ENCODE measurements at places on chromosomes 3 and 15. TPM values are rescaled to one million over a fixed set of nuclear protein-coding genes. Genes with fewer than 3 reads are reported as not detected.

The SNX22 gene
- not detected for total RNA-seq

DNA sequence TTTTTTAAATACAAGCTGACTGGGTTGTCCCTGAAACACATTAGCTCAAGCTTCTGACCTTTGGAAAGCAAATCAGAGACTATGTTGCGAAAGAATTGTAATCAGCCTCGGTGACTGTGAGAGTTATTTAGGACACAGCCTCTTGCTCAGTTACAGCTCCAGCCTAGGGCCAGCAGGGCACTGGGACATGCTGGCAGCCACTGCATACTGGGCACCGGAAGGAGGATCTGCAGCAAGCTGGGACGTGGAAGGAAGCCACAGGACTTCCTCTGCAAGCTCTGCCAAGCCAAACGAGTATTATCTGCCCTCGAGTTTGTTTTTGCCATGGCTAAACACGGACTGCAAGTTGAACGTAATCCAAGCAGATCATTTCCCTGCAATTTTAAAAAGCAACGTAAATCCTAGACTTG, 24.4 kb upstream of the COPG1 start:
- DNase-seq, result peak; percentile 72

GRCh38 chr15:85457392-85457968, 77.1 kb downstream of the AKAP13 start:
- no peak for DNase-seq

- peak; percentile 47 for DNase-seq
Observed at GRCh38 chr3:4825436-4826236, 153.6 kb upstream of the BHLHE40 start.

The CATSPER2 gene
- total RNA-seq, result 0.51 TPM

DNA sequence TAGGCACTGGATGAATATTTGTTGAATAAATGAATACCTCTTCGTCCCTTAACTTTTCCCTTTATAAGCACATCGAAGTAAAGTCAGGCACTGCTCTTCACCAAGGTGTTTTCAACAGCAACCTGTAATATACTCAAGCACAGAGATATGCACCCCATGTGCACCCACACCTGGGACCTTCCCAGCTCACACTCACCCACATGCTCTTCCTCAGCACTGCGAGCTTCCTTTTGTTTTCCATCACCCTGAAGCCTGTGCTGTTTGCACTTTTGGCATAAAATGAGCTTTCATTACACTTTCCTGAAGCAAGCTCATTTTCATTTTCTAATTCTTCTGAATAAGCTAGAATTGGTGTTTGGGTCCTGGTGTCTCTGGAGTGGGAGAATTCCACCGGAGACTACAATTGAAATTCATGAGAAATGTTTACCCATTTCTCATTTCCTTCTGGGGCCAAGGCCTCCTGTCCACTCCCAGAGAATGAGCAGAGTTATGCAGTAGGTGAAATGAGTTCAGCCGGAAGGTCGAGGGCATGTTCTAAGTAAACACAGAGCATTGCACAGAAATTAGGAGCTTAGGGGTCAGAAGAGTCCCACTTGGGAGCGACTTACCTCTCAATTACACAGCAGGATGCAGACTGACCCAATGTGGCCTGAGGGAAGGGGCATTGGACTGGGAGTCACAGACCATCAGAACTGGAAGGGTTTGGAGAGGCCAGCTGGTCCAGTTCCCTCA, 15.0 kb downstream of the MASP1 start:
- DNase-seq, result no peak

GRCh38 chr15:76183930-76184649, 124.3 kb downstream of the TMEM266 start:
- no peak for DNase-seq

DNA sequence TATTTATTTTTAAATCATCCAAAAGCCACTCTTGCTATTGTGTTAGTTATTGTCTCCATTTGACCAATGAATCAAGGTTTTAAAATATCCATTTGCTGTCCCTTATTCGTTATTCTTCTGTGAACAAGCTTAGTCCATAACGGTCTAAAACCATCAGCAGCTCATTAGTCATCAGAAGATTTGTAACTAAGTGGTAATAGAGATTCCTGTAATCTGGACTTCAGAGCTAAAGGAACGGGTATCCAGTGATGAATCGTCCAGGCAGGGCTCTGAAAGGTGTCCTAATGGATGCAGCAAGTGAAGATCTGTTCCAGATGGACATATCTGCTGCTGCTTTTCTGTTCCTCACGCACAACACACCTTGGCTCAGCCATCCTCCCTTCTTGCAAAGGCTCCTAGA, 362.7 kb upstream of the CFAP20DC start:
- DNase-seq, result no peak

DNA sequence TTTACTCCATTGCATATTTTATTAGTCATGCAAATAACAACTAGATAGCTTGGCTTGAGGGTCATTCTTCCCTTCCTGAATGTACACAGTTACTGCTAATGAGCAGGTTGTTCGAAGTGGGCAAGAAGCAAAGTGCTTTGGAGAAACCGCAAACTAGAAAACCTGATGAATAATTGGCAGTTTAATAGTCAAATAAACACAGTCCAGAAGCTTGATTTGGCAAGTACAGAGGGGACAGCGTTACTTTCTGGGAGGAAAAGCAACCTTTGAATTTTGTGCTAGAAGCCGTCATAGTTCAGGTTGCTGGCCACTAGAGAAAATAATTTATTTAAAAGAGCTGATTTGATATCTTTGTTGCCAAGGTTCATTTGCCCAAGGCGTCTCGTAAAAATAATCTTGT, 94.9 kb downstream of the MFSD1 start:
- DNase-seq, result no peak

- DNase-seq, result no peak
Observed at GRCh38 chr3:133887074-133887802, 8.4 kb downstream of the RAB6B start.

GRCh38 chr3:104582092-104582491, 784.6 kb upstream of the ALCAM start:
- no peak for DNase-seq

The CPLX3 gene
- not detected for total RNA-seq

- DNase-seq, result no peak
Observed at GRCh38 chr3:183487896-183488295, 59.5 kb upstream of the MCF2L2 start.

GRCh38 chr15:65993236-65993635, 123.9 kb downstream of the RAB11A start:
- DNase-seq, result no peak

DNA sequence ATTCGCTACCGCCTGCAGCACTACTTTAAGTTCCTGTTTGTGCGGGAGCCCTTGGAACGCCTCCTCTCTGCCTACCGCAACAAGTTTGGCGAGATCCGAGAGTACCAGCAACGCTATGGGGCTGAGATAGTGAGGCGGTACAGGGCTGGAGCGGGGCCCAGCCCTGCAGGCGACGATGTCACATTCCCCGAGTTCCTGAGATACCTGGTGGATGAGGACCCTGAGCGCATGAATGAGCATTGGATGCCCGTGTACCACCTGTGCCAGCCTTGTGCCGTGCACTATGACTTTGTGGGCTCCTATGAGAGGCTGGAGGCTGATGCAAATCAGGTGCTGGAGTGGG, 995 bp downstream of the CHST14 start:
- DNase-seq, result no peak

DNA sequence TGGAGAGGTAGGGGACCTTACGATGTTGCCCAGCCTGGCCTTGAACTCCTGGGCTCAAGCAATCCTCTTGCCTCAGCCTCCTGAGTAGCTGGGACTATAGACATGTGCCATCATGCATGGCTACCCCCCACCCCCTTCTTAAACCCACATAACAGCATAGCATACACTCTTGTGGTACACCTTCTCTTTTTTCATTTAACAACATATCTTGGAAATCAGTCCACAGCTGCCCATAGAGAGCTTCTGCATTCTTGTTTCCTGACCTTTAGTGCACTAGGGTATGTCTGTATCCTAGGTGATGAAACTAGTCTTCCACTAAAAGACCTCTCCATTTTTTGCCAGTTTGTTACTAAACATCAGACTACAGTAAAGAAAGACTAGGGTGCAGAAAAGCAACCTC, 33.0 kb downstream of the SLC28A1 start:
- no peak for DNase-seq

The ERICH6 gene
- total RNA-seq, result not detected

The SPESP1 gene
- 1.4 TPM for total RNA-seq

GRCh38 chr15:78392430-78392829, 45.6 kb upstream of the IREB2 start:
- DNase-seq, result no peak

DNA sequence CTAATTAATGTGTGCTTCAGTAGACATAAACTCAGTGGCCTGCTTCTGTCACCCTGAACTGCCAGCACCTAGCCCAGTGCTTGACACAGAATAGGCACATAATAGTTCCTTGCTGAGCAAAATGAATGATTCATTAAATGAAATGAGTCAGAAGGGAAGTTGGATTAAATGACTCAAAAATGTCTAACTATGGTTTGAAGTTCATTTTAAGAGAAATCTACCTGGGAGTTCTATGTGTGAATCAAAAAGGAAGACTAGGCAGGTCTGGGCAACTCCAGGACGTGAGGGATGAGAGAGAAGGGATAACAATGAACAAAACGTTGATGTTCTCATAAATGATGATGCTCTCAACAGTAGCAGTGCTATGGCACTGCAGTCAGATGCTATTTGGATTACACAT, 175.0 kb downstream of the CFAP20DC start:
- no peak for DNase-seq

DNA sequence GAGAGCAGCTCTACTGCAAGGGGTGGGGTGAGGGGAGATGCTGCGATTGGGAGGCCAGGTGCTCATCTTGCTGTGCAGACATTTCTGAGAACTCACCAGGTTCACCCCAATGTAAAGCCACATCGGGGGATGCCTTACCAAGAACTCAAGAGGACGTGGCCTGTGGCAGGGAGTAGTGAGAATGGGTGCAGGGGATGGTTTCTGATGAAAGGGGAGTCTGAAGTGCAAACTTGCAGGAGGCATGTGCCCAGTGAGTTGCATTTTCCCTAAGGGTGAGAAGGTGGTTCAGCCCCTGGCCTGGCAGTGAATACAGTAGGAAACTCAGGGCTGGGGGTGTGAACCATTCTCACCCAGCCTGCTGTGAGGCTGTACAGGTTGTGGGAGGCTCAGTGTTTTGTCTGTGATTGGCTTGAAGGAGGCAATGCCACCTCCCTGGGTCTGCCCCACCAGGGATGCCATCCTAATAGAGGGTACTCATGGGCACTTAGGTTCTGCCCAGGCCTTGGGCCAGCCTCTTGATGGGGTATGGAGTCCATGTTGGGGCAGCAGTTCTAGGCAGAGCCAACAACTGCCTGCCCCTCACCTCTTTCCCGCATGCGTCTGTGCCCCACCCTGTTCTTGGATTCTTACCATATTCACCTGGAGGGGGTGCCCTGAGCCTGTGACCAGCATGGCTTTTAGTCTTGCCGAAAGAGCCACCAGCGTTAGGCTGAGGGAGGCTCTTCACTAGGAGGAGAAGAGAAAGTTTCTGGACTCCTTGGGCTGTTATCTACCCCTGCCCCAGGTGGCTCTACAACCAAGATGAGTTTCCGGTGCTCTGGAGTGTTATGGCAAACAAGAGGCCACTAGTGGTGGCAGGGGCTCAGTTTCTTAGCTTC, 4.5 kb downstream of the HEMK1 start:
- DNase-seq, result no peak

The PFN2 gene
- 206 TPM for total RNA-seq

DNA sequence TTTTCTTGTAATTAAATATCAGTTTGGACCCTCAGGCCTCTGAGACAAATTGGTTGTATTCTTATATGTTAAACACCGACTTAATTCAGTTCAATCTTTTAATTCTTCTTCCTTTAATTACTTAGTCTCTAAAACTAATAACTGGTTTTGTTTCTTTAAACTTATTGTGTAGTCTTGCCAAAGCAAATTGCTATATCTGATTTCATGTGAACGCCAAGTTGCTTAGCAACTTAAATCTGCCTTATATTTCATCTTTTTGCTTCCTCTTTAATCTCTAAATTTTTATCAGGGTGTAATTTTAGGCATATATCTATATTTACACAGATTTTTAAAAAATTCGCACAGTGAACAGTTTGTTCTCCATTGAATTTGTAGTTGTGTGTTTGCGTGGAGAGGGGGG, 82.2 kb downstream of the CADM2 start:
- DNase-seq, result no peak

GRCh38 chr3:157335233-157336076, 101.2 kb upstream of the PTX3 start:
- DNase-seq, result no peak

The SLC24A5 gene
- total RNA-seq, result not detected

DNA sequence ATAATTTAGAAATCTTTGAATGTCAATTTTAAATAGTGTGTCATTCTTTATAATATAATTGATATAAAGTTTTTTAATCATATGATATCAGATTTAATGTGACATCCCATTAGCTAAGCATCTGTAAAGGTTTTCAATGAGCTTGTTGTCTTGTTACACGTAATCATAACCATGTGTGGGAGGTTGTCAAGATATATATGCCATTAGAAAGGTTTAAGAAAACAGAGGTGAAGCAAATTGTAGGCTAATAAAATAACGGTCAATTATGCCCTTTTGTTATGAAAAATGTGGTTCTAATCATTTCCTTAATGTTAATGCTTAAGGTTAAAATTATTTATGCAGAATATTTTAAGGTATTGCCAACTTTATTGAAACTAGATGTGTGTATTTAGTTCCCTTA, 56.3 kb downstream of the RSRC1 start:
- DNase-seq, result no peak

GRCh38 chr15:70269991-70270751, 172.5 kb upstream of the TLE3 start:
- DNase-seq, result no peak

DNA sequence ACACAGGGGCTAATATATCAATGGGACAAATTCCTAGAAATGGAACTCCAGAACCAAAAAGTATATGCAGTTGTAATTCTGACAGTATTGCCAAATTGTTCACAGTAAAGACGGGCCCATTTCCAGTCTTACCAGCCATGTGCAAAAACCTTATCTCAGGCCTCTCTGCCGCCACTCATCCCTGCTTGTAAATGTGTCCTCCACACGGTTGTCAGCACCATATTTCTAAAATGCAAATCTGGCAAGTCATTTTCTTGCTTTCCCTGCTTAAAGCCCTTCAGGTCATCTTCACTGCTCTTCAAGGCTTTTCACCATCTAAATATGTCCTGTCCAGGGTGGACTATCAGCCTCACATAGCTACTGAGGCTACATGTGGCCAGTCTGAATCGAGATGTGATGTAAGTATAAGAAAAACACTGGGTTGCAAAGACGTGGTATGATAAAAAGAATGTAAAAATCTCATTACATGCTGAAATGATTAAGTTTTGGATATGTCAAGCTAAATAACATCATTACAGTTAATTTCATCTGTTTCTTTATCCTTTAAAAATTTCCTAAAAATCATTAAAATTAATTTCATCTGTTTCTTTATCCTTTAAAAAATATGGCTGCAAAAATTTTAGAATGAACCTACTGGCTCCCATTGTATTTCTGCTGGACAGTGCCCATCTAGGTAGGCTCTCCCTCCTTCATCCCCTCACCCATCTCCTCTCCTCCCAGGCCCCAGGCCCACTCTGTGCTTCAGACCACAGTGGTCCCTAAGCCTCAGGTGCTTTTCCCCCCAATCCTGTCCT, 980 bp downstream of the PARP9 start:
- no peak for DNase-seq
